ENCODE measurements at places on chromosomes 7 and 10.
A peak's percentile ranks its signal among the peaks of the same experiment; 100 is the strongest.

DNA sequence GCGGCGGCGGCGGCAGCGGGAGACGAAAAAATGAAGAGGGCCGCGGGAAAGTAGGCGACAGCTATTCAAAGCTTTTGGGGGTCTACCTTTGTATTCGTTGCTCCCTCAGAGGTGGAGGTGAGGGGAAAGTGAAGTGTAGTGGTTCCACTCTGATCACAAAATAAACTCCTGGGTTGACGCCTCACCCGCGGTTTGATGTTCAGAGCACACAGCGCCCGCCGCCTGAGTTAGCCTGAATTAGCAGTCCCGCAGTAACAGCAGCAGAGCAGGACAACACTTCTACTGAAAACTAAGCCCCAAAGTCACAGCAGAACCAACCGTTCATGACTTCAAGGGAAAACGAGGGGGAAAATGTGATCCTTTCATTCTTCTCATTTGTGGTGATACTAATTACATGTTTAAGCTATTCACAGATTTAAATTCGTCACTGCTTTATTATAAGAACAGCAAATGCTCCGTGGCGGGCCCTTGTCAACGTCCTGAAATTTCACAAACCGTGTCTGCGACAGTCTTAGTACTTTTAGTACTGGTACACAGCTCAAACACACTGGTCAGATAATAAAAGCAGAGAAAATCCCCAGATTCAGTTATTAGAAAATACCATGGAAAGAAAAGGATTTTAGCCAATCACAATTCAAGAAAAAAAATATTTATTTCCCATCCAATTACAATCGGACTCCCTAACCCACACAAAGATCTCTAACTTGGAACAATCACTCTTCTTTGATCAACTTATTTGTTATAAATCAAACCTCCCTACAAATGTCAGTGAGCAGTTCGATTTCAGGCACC is 563 bp upstream of the JMJD1C start:
- no peak for DNase-seq

GRCh38 chr7:149733924-149734790 is 39.2 kb downstream of the ZNF467 start:
- no peak for DNase-seq

DNA sequence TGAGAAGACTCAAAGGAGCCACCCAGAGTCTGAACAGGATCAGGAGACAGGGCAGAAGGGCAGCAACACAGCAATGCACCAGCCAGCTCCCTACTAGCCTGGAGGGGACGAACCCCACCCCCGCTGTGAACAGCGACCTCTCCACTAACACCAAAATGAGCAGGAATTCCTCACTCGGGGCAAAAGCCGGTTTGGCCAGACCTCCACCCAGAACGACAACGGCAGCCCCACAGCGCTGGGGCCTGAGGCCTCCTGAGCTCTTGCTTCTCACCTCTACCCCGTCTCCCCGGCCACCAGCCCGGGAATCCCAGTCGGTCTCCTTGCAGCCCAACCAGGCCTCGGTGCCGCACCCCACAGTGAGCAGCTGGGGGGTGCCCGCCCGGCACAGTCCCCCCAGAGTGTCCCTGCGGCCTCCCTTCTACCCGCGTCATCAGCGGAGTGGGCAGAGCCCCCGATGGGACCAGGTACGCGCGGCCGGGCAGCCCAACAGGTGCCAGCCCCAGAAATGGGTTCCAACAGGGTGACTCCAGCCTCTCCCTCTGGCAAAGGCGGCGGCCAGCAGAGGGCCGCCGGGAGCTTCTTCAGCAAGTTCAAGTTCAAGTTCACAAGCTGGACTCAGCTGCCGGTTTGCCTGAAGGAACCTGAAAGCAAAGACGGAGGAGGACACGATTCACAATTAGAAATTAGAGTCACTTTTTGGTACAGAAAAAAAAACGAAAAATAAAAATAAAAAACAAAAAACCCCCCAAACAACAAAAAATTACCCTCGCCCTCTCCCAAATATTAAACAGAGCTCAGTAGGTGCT is 129.0 kb downstream of the MARCHF5 start:
- peak; percentile 22 for DNase-seq

GRCh38 chr10:114577133-114577532 is 80.9 kb downstream of the ABLIM1 start:
- DNase-seq: no peak

DNA sequence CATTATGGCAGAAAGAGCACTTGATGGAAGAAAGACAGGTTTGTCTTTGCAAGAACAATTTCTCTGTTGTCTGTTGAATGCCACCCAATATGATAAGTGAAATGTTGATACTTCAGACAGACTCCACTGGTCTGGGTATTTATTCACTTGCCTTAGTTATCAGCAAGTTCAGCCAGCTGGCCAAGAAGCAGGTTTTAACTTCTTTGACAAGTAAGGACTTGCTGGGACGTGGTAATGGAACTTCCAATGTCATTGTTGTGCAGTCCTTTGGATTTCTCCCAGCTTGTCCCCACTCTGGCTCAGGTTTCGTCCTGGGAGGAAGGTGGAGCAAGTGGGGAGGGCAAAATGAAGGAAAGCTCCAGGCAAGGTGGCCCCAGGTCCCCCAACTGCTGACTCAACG is 497.4 kb downstream of the RPS24 start:
- DNase-seq: no peak

- DNase-seq: no peak
These were observed 37.6 kb upstream of the TSPAN13 start for GRCh38 chr7:16715928-16716327.

DNA sequence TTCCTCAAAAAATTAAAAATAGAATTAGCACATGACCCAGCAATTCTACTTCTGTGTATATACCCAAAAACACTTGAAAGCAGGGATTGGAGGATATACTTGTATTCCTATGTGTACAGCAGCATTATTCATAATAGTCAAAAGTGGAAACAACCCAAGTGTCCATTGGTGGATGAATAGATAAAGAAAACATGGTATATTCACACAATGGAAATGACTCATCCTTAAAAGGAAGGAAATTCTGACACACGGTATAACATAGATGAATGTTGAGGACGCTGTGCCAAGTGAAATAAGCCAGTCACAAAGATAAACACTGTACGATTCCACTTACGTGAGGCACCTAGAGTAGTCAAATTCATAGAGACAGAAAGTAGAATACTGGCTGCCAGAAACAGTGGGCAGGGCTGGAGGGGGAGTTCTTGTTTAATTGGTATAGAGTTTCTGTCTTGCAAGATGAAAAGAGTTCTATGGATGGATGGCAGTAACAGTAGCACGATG is 26.6 kb upstream of the KAT6B start:
- no peak for DNase-seq

DNA sequence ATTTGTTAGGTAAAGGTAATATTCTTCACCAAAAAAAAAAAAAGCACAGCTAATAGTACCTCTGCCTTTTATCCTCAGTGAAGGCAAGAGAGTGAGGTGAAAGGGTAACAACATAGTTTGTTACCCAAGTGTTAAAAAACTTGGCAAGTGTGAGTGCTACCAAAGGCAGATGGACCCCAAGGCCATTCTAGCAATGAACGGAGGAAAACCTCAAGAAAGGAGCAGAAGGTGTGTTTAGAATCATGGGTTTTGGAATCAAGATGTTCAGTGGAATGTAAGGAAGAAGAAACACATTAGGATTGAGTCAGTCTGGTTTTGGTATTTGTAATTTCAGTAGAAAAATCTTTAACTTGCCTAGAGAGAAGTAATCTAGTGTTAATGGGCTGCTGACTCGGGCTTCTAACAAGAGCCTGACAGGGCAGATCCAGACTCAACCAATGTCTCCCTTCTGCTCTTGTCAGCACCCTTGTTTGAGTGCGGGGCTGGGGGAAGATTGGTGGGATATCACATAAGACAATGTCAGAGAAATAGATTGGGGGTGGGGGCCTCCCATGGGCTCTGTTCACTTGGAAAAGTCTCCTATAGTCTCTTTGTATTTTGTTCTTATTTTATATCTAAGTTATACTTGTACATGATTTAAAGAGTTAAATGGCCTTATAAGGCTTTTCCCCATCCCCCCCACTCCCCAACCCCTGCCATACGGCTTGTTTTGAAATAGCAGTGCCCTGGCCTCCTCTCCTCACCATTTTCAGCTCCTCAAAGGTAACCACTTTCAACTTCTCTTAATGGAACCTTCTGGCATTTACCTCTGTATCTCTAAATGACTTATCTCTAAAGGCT is 44.4 kb downstream of the SCD start:
- no peak for DNase-seq

DNA sequence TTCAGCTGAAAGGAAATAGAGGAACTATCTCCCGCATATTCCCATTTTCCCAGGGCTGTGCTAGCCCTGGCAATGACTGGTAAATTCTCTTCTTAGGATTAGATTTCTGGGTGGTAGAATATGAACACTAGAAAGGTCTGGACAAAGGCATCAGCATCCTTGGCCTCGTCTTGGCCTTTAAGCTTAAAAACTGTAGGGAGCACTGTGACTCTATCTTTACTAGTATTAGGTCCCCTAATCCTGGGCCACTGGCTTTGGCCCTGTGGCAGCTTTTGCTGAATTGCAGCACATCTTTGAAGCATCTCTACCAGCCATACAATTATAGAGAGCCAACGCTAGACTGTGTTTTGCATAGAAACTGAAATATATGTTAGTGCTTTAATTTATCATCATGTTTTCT is 41.5 kb upstream of the EBLN1 start:
- no peak for DNase-seq

DNA sequence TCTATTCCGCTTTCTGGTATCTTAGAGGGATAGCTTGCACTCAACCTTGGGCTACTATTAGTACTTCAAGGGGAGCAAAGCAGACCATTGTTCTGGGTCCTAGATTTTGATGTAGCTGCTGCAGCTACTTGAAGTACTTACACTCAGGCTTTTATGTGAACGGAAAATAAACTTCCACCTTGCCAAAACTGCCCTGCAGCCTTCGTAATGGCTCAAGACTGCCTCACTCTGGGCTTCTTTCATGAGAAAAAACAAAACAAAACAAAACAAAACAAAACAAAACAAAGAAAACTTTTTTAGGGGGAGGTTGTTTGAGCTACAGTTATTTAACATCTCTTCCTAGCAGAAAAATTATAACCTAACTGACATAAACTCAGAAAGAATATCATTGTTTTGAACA is 19.4 kb upstream of the EPHB6 start:
- no peak for DNase-seq

GRCh38 chr7:132145466-132145865 is 430.8 kb downstream of the PLXNA4 start:
- DNase-seq: peak; percentile 43

DNA sequence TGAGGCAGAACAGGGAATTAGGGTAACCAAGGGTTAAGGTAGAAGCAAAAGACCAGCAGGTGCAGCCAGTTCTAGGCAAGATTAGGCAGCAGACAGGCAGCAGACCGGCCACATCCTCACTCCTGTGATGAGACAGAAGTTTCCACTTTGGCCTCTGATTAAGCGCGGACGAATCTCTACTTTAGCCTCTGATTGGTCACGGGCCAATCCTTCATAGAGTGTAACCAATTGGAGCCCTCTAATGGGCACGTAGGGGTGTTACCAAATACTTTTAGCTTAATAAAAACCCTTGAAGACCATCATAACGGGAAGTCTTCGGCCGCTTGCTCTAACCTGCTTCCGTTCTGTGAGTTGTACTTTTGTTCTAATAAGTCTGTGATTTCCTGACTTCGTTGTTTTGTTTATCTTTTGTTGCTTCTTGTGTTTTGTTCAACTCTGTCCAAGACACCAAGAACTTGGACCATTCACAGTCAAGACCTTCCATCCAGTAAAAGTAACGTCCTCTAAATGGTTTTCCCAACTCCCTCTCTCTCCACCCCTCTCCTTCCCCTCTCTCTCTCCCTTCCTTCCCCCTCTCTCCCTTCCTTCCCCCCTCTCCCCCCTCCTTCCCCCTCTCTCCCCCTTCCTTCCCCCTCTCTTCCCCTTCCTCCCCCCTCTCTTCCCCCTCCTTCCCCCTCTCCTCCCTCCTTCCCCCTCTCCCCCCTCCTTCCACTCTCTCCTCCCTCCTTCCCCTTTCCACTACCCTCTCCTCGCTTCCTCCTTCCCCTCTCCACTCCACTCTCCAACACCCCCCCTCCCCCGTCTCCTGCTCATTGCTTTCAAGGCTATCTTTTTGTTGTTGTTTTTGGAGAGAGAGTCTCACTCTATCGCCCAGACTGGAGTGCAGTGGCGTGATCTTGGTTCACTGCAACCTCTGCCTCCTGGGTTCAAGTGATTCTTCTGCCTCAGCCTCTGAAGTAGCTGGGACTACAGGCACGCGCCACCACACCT is 13.2 kb upstream of the MALSU1 start:
- no peak for DNase-seq

GRCh38 chr10:3476186-3476585 is 303.6 kb upstream of the PITRM1 start:
- DNase-seq: no peak

DNA sequence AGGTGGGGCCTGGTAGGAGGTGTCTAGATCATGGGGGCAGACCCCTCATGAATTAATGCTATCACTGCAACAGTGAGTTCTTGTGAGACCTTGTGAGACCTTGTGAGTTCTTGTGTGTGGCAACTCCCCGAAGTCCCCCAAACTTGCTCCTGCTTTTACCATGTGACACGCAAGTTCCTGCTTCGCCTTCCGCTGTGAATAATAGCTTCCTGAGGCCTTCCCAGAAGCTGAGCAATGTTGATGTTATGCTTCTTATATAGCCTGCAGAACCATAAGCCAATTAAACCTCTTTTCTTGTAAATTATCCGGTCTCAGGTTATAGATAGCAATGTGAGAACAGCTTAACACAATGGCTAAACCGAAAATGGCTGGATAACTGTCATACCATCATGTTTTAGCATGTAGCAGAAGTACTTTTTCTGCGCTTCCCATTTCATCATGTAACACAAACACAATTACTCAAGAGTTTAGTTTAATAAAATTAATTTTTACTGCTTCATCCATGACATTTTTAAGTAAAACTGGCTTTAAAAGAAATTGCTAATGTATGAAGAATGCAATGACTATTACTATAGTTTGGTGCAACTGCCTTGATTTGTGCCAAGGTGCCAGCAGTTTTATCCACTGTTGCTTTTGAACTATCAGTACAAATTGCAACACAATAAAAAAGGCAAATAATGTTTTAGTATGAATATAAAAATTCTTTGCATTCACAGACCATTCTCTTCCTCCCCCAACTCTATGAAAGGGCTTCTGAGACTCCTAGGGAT is 87.7 kb upstream of the TMEM168 start:
- no peak for DNase-seq

DNA sequence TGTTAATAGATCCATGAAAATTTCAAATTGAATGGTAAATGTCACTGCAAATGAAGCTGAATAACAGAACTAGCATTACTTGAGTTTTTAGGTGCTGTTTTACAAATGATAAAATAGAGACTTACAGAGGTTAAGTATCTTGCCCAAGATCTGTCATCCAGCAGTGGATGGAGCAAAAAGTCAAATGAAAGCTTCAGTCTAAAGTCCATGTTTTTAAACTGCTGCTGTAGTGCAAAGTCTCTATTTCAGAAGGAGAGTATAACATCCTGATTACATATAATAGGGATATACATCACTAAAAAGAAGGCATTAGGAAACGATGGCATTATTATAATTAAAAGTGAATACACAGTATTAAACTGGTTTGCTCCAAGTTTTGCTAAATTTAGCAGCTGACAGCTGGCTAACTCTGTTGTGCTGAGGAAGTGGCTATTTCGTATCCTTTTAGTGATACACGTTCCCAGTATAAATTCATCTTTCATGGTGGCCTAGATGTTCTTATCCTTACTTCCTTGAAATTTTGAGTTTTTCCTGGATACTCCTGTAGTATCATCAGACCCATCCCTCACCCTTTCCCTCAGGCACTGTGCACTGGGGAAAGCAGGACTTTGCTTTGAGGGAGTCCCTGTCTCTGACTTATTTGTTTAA is 603.2 kb downstream of the MAGI2 start:
- no peak for DNase-seq

GRCh38 chr10:103013416-103013815 is 95.3 kb downstream of the CNNM2 start:
- DNase-seq: no peak

Measured in right hindlimb (tissue), 1 donor.